ENCODE measurements at places on chromosomes 1 and 21.

- DNase-seq = no peak
These were observed 18.4 kb upstream of the LAMC2 start for GRCh38 chr1:183167676-183168075.

GRCh38 chr1:66275083-66275482, 258.9 kb upstream of the SGIP1 start:
- DNase-seq = no peak

DNA sequence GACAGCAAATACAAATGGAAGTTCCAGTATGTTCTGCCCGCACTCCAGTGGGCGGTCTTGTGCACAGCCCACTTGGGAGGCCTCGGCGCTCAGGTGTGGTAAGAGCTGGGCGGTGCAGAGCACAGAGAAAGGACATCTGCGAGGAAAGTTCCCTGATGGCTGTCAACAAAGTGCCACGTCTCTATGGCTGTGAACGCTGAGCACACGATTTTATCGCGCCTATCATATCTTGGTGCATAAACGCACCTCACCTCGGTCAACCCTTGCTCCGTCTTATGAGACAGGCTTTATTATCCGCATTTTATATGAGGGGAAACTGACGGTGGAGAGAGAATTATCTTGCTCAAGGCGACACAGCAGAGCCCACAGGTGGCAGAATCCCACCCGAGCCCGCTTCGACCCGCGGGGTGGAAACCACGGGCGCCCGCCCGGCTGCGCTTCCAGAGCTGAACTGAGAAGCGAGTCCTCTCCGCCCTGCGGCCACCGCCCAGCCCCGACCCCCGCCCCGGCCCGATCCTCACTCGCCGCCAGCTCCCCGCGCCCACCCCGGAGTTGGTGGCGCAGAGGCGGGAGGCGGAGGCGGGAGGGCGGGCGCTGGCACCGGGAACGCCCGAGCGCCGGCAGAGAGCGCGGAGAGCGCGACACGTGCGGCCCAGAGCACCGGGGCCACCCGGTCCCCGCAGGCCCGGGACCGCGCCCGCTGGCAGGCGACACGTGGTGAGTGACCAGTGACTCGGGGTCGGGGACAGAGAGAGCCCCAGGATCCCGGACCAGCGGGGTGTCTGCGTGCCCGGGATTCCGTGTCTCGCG, at the start of gene IL12RB2:
Gene IL12RB2 (plus strand): TSS at position 623 of the 810 bp plus-strand sequence. CDS start 12,496 bp downstream, outside the sequence.
- no peak for DNase-seq

DNA sequence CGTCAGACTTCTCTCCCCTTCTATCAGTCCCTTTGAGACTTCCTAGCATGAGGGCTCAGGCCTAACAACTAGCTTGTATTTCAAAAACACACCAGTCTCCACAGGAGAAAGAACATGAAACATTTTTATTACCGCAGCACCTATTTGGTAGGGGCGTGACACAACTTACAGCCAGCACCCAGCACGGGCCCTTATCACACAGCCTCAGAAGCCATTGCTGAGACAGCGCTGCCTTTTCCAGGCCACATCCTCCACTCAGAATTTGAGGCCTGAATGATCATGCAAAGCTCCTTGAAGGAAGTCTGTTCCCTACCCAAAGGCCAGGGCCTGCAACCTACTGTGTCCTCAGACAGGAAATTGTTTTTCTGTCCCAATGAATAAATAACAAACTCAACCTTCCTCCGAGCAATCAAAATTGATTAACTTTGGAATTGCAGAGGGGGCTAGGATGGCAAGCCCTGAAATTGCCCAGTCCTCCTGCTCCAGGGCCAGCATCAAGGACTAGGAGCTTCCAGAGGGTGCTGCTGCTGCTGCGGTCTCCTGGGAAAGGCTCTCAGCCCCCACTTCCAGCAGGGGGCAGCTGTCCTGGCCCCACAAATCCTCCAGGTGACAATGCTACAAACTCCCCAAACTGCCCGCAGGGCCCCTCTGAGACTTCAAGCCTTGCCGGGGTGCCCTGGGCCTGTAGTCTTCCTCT, 94.3 kb upstream of the GALNT2 start:
- DNase-seq = peak; percentile 38

DNA sequence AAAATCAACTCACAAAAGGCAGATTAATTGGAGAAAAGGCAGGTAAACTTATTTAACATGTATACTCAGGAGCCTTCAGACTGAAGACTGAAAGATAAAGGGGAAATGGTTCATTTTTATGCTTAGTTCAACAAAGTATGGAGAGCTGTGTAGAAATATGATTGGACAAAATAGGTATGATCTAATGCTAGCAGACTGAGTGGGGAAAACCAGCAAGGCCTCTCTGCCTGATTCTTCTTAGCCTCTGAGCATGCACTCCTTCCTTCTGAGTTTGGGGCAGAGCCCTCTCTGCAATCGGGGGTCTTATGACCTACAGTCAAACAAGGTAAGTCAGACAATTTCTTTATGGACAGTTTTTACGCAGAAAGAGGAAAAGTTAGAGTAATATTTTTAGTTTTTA, 38.8 kb upstream of the SUCO start:
- DNase-seq = peak; percentile 51

DNA sequence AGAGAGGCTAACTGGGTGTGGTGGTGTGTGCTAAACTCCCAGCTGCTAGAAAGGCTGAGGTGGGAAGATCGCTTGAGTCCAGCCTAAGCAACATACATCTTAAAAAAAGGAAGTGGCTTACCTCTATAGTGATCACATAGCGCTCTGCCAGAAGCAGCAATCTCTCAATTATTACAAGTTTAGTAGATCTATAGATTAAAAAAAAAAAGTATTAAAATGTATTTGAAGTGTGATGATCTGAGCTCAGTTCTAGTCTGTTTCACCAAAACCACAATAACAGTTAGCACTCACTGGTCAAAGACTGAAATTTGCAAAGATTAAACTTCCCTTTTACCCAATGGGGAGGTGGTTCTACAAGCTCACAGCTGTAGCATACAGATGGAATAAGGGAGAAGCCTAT, 76.3 kb downstream of the USP24 start:
- DNase-seq = no peak

DNA sequence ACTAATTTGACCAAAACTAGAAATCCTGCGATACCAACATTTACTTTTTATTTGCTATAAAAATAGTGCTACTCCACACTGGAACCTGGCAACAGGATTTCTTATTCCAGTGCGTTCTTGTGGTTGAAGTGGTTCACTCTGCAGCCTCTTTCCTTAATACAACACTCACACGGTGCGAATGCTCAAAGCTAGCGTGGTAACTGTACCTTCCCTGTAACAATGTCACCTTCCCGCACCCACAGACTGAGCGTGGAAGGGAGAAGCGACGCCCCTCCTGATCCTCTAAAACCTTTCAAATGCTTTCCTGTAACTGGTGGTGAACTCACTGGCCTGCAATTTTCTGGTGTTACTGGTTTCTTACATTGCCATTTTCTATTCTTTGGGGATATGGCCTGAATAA, 132.2 kb downstream of the LRRC53 start:
- no peak for DNase-seq

GRCh38 chr1:223198628-223198965, 55.5 kb upstream of the TLR5 start:
- DNase-seq = peak; percentile 21

DNA sequence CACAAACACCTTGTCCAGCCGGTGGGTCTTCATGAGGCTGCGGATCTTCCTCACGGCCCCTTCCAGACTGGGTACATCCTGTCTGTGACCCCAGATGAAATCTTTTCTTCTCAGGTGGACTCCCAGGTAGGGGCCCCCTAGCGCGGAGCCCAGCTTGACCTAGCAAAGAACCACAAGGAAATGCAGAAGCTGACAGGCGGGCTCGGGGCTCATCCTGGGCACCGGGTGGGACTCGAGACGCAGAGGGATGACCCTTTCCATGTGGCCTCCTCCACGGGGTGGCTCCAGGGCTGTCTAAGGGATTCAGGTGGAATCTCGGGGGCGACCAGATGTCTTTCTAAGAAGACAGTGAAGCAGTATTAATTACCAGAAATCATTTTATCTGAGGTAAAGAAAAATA, 17.8 kb downstream of the POFUT2 start:
- DNase-seq = no peak

DNA sequence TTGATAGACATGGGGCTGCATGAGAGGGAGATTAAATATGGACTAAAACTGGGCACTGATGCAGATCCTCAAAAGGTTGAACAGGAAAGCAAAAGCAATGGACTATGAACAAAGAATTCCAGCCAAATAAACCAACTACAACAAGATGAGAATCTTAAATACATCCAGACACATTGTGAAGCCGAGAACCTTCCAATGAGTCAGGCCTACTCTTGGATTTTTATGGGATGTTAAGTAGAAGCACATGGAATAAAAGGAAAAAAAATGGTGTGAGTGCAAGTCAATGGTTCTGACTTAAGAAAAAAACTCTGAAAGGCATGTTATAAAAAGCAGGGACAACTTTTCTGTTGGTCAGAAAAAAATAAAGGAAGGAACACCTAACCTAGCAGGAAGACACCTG, 227.2 kb downstream of the DPYD start:
- no peak for DNase-seq

GRCh38 chr1:24528744-24529143, 26.1 kb downstream of the RCAN3 start:
- DNase-seq = no peak

- no peak for DNase-seq
These were observed 48.8 kb downstream of the PRDX6 start for GRCh38 chr1:173525926-173526325.

GRCh38 chr21:45525153-45525909, 16.9 kb downstream of the SLC19A1 start:
- DNase-seq = no peak

- DNase-seq = no peak
These were observed 64.2 kb downstream of the SERINC2 start for GRCh38 chr1:31476891-31477846.

- no peak for DNase-seq
These were observed 15.9 kb upstream of the POGZ start for GRCh38 chr1:151475175-151475574.

GRCh38 chr21:39182484-39183271, 573 bp downstream of the PSMG1 start:
- DNase-seq = peak; percentile 53

DNA sequence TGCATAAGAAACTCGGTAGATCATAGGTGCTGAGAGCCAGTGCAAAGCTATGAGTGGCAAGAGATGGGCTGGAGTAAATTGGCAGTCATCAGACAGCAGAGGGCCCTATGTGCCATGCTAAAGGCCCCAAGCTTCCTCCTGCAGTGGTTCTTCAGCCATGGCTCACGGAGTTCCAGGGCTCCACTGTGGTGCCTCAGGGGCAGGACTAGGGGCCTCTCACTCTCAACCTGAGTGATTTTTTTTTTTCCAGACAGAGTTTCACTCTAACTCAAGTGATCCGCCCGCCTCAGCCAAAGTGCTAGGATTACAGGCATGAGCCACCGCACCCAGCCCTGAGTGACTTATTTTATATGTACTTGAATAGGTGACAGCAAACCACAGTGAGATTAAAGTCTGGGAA, 10.4 kb upstream of the GJA8 start:
- no peak for DNase-seq
